A673 (cell line): ENCODE measurements at places on chromosomes 6 and 20. TPM values are rescaled to one million over a fixed set of nuclear protein-coding genes. Genes with fewer than 3 reads are reported as not detected.

DNA sequence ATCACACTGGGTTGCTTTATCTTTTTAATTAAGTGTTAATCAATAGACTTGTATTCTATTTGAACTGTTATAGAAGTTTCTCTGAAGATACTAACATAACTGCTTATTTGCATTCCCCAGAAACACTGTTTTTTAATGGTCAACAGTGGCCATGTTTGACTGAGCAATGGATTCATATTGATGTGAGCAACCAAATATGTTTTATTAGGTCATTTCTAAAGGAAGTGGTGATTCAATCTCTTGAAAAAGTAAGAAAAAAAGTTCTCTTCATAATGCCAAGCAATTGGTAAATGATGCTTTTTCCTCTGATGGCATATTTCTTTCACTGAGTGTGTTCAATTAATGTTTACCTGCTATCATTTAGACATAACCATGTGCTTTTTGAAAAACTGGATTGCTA is 593.0 kb upstream of the CITED2 start:
- H3K27ac ChIP-seq = no peak overlapping the region
- DNase-seq = no peak
- H3K4me1 ChIP-seq = peaks cover 20% of the 10 kb centered on the region
- no peaks in the 10 kb centered on the region for H3K36me3 ChIP-seq
- H3K4me3 ChIP-seq = no peak overlapping the region

DNA sequence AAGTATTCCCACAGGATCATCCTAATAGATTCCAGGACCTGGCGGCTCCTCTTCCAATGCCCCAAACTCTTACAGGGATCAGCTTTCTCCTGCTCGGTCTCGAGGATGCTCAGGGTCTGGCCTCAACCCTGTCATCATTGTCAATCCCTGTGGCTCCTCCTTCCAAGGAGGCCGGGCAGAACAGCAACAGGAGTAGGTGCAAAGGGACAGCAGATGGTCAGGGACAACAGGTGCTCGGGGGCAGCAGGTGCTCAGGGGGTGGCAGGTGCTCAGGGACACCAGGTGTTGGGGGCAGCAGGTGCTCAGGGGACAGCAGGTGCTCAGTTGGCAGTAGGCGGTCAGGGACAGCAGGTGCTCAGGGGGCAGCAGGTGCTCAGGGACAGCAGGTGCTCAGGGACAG is 84.8 kb downstream of the TTLL2 start:
- H3K27me3 ChIP-seq = no peaks in the 10 kb centered on the region
- DNase-seq = no peak
- no peaks in the 10 kb centered on the region for H3K36me3 ChIP-seq
- H3K27ac ChIP-seq = no peak overlapping the region

DNA sequence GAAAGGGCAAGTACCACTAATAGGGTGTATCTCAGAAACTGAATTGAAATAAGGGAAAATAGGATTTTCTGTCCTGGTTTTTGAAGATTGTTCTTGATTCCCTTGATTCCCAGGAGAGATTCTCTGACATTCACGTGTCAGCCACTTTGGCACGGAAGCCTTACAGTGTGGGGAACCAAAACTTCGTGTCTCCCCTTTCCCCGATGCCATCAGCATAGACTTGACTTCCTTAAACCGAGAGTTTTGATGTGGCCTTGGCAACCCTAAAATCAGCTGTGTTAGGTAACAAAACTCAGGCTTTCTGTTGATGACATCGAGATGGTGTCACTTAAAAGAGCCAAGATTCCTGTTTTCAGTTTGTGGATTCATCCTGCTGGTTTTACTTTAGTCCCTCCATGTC is 7.5 kb downstream of the HMGN4 start:
- H3K4me1 ChIP-seq = no peaks in the 10 kb centered on the region
- DNase-seq = no peak
- peaks cover 32% of the 10 kb centered on the region for H3K36me3 ChIP-seq
- H3K27ac ChIP-seq = no peak overlapping the region
- H3K27me3 ChIP-seq = no peaks in the 10 kb centered on the region
- no peak overlapping the region for H3K4me3 ChIP-seq

The CDKN1A gene
- 30.4 and 33.6 TPM in 2 replicates for total RNA-seq

- H3K27me3 ChIP-seq = no peaks in the 10 kb centered on the region
- H3K4me3 ChIP-seq = no peak overlapping the region
- H3K4me1 ChIP-seq = no peaks in the 10 kb centered on the region
- DNase-seq = no peak
- H3K27ac ChIP-seq = no peak overlapping the region
Measured at GRCh38 chr6:150347845-150348244, 21.0 kb upstream of the IYD start.

DNA sequence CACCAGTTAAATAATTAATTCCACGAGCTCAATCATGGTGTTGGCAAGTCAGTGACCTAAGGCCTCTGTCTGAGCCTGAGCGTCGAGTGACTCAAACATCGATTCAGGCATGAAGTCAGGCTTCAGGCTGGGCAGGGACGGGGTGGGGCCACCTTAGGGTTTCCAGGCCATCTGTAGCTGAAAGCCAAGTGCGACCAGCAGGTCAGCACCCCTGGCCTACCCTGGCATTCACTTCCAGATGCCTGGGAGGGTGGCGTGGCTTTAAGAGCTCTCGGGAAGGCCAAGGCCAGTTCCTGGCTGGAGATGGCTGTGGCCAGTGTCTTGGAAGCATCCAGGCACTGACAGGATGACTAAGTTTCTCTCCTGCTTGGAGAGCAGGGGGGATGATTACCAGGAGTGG is 113.4 kb downstream of the DACT2 start:
- H3K27me3 ChIP-seq = no peaks in the 10 kb centered on the region
- no peaks in the 10 kb centered on the region for H3K36me3 ChIP-seq
- H3K27ac ChIP-seq = no peak overlapping the region
- H3K4me1 ChIP-seq = no peaks in the 10 kb centered on the region

DNA sequence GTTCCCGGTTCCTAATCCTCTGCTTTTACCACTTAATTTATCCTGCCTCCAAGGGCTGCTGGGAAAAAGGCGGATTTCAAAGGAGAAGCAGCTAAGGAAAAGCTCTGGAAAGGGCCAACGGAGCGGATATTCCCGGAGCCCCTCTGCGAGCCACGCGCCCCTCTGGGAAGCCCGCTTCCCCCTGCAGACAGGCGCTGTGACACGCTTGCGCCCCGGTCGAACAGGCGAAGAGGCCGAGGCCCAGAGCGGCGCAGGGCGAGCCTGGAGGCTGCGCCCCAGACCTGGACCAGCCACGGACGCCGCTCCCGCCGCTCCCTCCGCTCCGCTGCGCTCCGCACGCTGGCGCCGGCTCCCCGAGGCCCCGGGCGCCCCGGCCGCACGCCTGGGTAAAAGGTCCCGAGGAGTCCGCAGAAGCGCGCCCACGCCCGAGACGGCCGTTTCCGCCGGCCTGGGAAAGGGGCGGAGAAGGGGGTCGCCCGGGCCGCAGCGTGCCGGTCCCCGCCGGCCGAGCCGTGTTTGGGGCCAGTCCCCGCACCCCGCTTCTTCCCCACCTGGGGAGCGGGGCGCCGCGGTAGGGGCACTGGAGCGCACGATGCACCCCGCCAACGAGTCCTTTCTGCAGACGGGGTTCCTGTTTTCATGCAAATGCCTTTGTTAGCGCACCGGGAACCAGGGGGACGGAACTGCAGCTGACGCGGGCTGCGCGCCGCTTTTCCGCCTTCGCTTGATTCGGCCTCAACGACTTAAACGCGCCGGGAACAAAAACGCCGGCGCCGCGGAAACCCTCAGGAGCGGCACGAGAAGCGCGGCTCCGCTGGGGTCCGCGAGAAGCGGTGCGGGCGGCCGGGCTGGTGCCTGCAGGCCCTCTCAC is 91.9 kb upstream of the SIRPA start:
- no peaks in the 10 kb centered on the region for H3K27me3 ChIP-seq
- peaks cover 45% of the 10 kb centered on the region for H3K4me1 ChIP-seq
